ENCODE measurements at places on chromosomes 13 and 19. TPM values are rescaled to one million over a fixed set of nuclear protein-coding genes. Genes with fewer than 3 reads are reported as not detected.

The PSG7 gene
- total RNA-seq, result not detected

The PTGIR gene
- total RNA-seq, result 0.31 TPM

The C1QTNF9 gene
- total RNA-seq, result 0.39 TPM

The ANKRD24 gene
- 0.33 TPM for total RNA-seq

The PNMA8A gene
- total RNA-seq, result not detected

The ISOC2 gene
- total RNA-seq, result 25.6 TPM

The NLRP9 gene
- not detected for total RNA-seq

GRCh38 chr19:18685597-18686190 lies 2.2 kb downstream of the CRTC1 start:
- no peak for DNase-seq
- no peaks in the 10 kb centered on the region for H3K36me3 ChIP-seq
- H3K27me3 ChIP-seq, result no peaks in the 10 kb centered on the region
- peaks cover 7% of the 10 kb centered on the region for H3K4me1 ChIP-seq
- peak overlapping the region; percentile 56 for H3K27ac ChIP-seq
- H3K4me3 ChIP-seq, result no peak overlapping the region

DNA sequence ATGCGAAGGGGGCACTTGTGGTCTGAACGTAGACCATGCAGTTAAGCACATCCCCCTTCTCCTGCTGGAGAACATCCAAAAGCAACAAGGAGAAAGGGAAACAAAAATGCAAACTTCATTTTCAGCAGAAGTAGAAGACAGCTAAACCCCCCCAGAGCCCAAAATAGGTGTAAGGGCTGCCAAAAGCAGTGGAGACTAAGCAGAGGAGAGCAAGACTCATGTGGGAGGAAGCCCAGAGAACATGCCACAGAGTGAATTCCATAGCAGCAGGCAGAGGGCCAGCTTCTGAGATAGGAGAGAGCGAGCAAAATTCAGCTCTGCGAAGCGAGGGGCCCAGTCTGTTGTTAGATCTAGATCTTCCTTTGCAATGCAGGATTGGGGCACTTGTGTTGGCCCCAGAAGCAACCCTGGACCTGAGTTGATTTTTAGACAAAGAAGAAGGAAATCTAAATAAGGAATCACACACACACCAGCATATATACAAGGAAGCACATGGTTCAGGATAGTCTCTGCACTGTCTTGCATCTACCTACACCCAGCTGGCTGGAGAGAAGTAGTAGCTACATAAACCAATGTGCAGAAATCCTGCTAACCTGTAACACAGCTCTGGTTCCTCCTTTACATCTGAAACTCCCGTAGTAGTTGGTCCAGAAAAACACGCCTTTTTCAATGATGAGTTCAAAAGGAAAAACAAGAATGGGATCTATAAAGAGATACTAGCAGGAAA lies 199.6 kb downstream of the SPRY2 start:
- H3K4me3 ChIP-seq, result no peak overlapping the region
- no peaks in the 10 kb centered on the region for H3K27me3 ChIP-seq
- DNase-seq, result no peak
- no peak overlapping the region for H3K27ac ChIP-seq
- H3K36me3 ChIP-seq, result no peaks in the 10 kb centered on the region

DNA sequence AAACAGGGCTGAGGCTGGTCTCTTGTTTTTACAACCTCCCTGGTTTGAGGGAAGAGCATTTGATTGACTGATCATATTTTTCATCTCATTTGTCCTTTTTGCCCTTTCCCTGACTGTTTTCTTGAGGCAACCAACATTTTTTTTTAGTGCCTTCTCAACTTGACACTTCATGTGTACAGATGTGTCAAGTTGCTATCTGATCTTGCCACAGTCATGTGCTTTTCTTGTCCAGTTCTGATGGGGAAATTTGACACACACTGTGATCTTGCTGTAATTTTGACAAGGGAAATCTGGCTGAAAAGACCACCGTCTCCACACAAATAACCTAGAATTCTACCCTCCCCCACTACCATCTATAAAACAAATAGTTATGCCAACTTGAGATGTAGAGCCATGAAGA lies 329.6 kb downstream of the KCTD12 start:
- H3K27ac ChIP-seq, result no peak overlapping the region
- H3K36me3 ChIP-seq, result no peaks in the 10 kb centered on the region
- no peak overlapping the region for H3K4me3 ChIP-seq
- DNase-seq, result no peak
- peaks cover 4% of the 10 kb centered on the region for H3K4me1 ChIP-seq
- no peaks in the 10 kb centered on the region for H3K27me3 ChIP-seq

DNA sequence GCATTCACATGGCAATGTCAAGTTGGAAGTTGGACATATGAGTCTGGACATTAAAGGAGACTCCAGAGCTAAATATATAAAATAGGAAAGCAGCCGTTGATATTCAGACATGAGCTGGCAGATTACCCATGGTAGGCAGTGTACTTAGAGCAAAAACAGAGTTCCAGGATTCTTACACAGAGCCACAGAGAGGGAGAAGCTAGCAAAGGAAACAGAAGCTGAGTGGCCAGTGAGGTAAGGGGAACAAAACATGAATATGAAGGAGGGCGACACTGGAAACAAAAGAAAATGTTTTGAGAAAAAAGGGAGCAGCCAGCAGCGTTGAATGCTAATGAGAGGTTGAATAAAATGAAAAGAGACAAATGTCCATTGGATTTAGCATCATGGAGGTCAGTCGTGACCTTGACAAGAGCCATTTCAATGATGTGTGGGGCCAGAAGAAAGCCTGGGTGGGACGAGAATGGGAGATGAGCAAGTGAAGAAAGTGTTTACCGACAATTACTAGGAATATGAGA lies 198.4 kb downstream of the POU4F1 start:
- no peaks in the 10 kb centered on the region for H3K27me3 ChIP-seq
- no peak overlapping the region for H3K27ac ChIP-seq
- H3K36me3 ChIP-seq, result no peaks in the 10 kb centered on the region
- no peaks in the 10 kb centered on the region for H3K4me1 ChIP-seq
- H3K4me3 ChIP-seq, result no peak overlapping the region

- peak overlapping the region; percentile 66 for H3K4me3 ChIP-seq
- H3K27me3 ChIP-seq, result peaks cover 2% of the 10 kb centered on the region
- peaks cover 14% of the 10 kb centered on the region for H3K4me1 ChIP-seq
- peak overlapping the region; percentile 63 for H3K27ac ChIP-seq
Observed at GRCh38 chr19:1402411-1403070, 1.2 kb upstream of the GAMT start.

DNA sequence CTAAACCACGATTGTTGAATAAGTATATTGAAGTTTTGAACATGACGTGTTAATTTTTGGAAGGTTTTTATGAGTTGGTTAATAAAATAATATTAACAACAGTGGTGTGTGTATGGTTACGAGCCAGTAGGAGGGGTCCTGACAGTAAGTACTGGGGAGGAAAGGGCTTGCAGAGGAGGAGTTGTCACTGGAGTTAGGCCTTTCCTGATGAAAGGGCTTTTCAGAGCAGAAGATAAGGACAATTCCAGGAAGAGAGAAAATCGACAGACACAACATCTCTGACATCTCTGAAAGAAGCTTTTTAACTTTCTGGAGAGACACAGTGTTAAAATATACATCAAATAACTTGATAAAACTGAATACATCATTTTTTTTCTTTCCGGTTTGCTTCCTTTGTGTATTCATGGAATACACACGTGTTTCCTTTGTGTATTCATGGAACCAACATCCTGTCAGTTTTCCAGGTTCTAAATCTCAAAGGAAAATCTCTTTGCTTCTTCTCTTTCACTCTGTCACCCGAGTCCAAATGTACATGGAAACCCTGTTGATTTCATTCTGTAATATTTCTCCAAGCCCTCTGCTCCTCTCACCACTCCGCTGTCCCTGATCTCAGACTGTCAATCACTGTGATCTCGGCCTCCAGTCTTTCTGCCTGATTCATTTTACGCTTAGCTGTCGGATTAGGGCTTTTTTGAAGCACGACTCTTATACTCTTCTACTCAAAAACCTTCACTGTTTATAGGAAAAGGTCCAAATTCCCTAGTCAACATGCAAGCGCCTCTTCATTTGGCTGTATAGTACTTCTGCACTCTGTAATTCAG lies 374.4 kb downstream of the DLEU7 start:
- H3K4me1 ChIP-seq, result no peaks in the 10 kb centered on the region
- H3K4me3 ChIP-seq, result no peak overlapping the region
- H3K27me3 ChIP-seq, result peaks cover 13% of the 10 kb centered on the region
- no peaks in the 10 kb centered on the region for H3K36me3 ChIP-seq
- DNase-seq, result no peak
- no peak overlapping the region for H3K27ac ChIP-seq

GRCh38 chr13:112819111-112819510 lies 129.3 kb downstream of the ATP11A start:
- DNase-seq, result no peak
- no peaks in the 10 kb centered on the region for H3K36me3 ChIP-seq
- no peaks in the 10 kb centered on the region for H3K27me3 ChIP-seq
- H3K4me1 ChIP-seq, result peaks cover under 1% of the 10 kb centered on the region
- H3K27ac ChIP-seq, result no peak overlapping the region

DNA sequence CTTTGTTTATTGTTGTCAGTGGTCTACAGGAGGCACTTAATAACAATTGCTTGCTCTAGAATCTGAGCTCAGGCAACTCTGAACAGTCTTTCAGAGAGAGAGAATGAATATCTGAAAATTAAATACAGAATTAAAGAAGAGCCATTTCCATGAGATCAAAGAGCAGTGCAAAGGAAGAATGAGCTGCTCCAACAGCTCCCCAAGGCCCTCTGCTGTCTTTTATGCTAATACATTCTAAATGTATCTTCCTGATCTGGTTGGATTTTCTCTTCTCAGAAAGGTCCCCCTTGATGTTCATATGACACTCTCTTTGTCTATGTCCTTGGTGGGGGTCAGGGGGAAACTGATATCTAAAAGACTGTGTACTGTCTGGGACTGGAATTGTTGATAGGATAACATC lies 1029.6 kb downstream of the PCDH9 start:
- peaks cover 9% of the 10 kb centered on the region for H3K36me3 ChIP-seq
- H3K27ac ChIP-seq, result no peak overlapping the region
- H3K4me1 ChIP-seq, result no peaks in the 10 kb centered on the region
- DNase-seq, result no peak
- H3K4me3 ChIP-seq, result no peak overlapping the region

Data from natural killer cell treated with Interleukin-12 subunit alpha and Interleukin-12 subunit beta and Interleukin-15 and Interleukin-18, amount 100 ng/mL, for 72 hours (primary cell).